Endothelial cell of umbilical vein (primary cell): ENCODE measurements at places on chromosomes 7 and 10. TPM values are rescaled to one million over a fixed set of nuclear protein-coding genes. Genes with fewer than 3 reads are reported as not detected.
A peak's percentile ranks its signal among the peaks of the same experiment; 100 is the strongest.

- H3K36me3 ChIP-seq, result no peaks in the 10 kb centered on the region
- no peaks in the 10 kb centered on the region for H3K27me3 ChIP-seq
- no peak for DNase-seq
- no peaks in the 10 kb centered on the region for H3K4me1 ChIP-seq
- no peak overlapping the region for H3K4me3 ChIP-seq
These were observed 67.9 kb upstream of the HECW1 start for GRCh38 chr7:43044511-43044910.

GRCh38 chr10:124092860-124093773 is at the start of gene CHST15:
Gene CHST15 (minus strand): TSS chr10:124093598. CDS start chr10:124046212, 47,386 bp downstream.
- no peak within 1 kb of the TSS for H3K27ac ChIP-seq
- peaks cover 6% of the 10 kb centered on the region for H3K4me1 ChIP-seq
- H3K4me3 ChIP-seq, result peak within 1 kb of the TSS; percentile 21
- peaks cover 4% of the 10 kb centered on the region for H3K27me3 ChIP-seq
- DNase-seq, result peak; percentile 63

DNA sequence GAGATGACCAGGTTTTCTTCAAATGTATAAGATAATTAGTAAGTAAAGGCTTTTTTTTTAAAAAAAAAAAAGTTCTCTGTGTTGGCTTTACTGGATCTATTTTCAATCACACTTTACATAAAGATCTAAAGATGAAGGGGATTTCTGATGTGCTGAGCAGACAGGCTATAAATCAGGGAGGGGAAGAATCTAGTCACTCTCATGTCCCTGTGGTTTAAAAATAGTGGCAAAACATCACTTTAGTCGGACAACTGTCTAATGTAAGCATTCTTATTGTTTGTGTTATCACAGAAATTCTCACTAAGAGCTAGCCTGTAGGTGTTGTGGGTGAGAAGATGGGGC is 132.7 kb downstream of the ICA1 start:
- H3K27ac ChIP-seq, result no peak overlapping the region
- no peaks in the 10 kb centered on the region for H3K27me3 ChIP-seq
- H3K4me3 ChIP-seq, result no peak overlapping the region

- H3K4me3 ChIP-seq, result no peak overlapping the region
These were observed 58.2 kb upstream of the CHST15 start for GRCh38 chr10:124151466-124152095.

GRCh38 chr7:302054-302992 is 12.4 kb downstream of the FOXL3 start:
- no peak overlapping the region for H3K4me3 ChIP-seq
- no peak for DNase-seq
- no peaks in the 10 kb centered on the region for H3K36me3 ChIP-seq
- no peaks in the 10 kb centered on the region for H3K27me3 ChIP-seq

DNA sequence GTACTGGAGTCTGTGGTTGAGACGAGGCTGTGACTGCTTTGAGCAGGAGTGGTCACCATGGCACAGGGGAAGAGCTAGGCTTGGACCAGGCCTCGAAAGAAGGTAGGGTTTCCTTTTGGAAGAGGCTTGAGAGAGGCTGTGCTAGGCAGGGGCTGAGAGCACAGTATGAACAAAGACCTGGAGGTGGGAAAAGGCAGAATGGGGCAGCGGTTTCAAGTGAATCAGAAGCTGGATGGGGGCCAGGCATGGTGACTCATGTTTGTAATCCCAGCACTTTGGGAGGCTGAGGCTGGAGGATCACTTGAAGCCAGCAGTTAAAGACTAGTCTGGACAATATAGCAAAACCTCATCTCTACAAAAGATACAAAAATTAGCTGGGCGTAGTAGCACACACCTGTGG is 65.9 kb downstream of the CLIP2 start:
- peak; percentile 70 for DNase-seq
- no peaks in the 10 kb centered on the region for H3K27me3 ChIP-seq
- peak overlapping the region; percentile 54 for H3K27ac ChIP-seq
- no peak overlapping the region for H3K4me3 ChIP-seq
- H3K4me1 ChIP-seq, result peaks cover 9% of the 10 kb centered on the region

DNA sequence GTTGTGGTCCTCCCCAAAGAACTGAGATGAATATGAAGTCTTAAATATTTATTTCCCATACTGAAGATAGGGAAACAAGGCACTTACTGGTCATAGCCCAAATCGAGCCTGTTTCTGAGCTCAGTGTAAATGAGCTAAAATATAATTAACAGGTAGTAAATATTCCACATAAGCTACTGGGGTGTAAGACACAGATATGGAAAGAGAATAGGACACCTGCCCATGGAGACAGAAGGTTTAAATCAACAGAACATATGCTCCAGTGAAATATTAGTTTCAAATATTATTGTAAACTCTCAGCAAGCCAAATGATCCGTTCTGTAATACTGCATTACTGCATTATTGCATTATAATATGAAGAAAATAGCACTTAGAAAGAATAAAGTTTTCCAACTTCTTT is 537.9 kb downstream of the ANKRD7 start:
- DNase-seq, result no peak
- no peaks in the 10 kb centered on the region for H3K4me1 ChIP-seq
- no peaks in the 10 kb centered on the region for H3K27me3 ChIP-seq
- no peaks in the 10 kb centered on the region for H3K36me3 ChIP-seq

Gene ASAH2
- total RNA-seq, result 1.1 and 3.4 TPM in 2 replicates

Gene GIMAP7
- total RNA-seq, result 42.4 and 51.1 TPM in 2 replicates

Gene CTAGE8
- total RNA-seq, result 0.30 and 0.49 TPM in 2 replicates

Gene FAM24A
- total RNA-seq, result not detected in 2 replicates
